GM23248 (cell line): ENCODE measurements at places on chromosomes 7 and 10. TPM values are rescaled to one million over a fixed set of nuclear protein-coding genes. Genes with fewer than 3 reads are reported as not detected.

GRCh38 chr7:94571816-94572215 is 62.2 kb downstream of the CASD1 start:
- DNase-seq = no peak

GRCh38 chr10:22479419-22479818 is 134.1 kb downstream of the SPAG6 start:
- DNase-seq = peak; percentile 20

DNA sequence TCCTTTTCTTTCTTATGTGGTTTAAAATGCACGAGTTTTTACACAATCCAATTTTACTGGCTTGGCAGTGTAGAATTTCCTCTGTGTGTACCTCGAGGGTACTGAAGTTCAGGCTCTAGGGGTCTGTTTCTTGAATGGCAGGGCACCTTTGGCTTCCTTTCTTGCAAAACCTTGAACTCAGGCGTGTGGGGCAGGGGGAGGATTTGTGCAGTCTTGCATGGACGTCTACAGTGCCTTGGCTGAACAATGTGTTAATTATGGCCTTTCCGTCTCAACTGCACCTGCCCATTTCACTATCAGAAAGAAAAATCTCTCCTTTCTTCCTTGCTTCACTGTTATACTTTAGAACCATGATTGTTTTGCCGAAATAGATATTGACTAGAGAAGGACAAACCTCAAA is 570.9 kb downstream of the INHBA start:
- no peak for DNase-seq

GRCh38 chr10:45404087-45404769 is 30.2 kb downstream of the ALOX5 start:
- DNase-seq = peak; percentile 8

Gene ARMC3
- polyA plus RNA-seq = not detected in 2 replicates

Gene ADRB1
- polyA plus RNA-seq = not detected in 2 replicates

Gene METTL27
- polyA plus RNA-seq = 6.0 and 6.5 TPM in 2 replicates

Gene AKR1C8
- polyA plus RNA-seq = not detected in 2 replicates
